ENCODE measurements at places on chromosomes 5 and 9.

- peak; percentile 67 for DNase-seq
These were observed 35.0 kb upstream of the DMRT1 start for GRCh38 chr9:806285-807156.

GRCh38 chr9:135289081-135289491 is 190.5 kb upstream of the PPP1R26 start:
- DNase-seq = no peak

DNA sequence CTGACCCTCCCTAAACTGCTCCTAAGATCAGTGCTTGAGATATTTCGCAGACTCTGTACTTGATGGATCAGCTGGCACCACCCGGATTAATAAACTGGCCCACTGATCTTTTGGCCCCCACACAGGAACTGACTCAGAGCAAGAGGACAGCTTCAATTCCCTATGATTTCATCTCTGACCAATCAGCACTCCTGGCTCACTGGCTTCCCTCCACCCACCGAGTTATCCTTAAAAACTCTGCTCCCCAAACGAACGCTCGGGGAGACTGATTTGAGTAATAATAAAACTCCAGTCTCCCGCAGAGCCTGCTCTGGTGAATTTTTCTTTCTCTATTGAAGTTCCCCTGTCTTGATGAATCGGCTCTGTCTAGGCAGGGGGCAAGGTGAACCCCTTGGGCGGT is 36.5 kb upstream of the CD180 start:
- no peak for DNase-seq

GRCh38 chr9:131943351-131943841 is 136.3 kb downstream of the MED27 start:
- no peak for DNase-seq

GRCh38 chr5:110909950-110910349 is 161.6 kb upstream of the TSLP start:
- DNase-seq = no peak

- peak; percentile 68 for DNase-seq
These were observed 8.0 kb downstream of the NTNG2 start for GRCh38 chr9:132169672-132170392.

- DNase-seq = no peak
These were observed 65.9 kb upstream of the CPLX2 start for GRCh38 chr5:175805256-175806011.

- no peak for DNase-seq
These were observed 3.4 kb upstream of the CCIN start for GRCh38 chr9:36165826-36166167.

DNA sequence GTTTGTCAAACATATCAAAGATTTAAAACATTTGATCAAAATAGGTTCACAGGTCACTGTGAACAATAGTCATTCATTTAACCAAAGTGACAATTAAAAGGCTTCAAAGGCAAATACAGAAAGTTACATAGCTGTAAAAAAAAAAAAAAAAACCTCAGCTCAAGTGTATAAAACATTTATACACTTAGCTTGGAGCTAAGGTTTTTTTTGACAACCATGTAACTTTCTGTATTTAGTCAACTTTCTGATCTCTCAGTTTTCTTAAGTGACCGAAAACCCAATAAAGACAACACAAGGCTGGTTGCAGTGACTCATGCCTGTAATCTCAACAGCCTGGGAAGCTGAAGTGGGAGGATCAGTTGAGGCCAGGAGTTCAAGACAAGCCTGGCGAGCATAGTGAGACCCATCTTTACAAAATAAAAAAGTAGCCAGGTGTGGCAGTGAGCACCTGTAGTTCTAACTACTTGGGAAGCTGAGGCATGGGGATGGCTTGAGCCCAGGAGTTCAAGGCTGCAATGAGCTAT is 16.4 kb upstream of the UBTD2 start:
- DNase-seq = no peak

DNA sequence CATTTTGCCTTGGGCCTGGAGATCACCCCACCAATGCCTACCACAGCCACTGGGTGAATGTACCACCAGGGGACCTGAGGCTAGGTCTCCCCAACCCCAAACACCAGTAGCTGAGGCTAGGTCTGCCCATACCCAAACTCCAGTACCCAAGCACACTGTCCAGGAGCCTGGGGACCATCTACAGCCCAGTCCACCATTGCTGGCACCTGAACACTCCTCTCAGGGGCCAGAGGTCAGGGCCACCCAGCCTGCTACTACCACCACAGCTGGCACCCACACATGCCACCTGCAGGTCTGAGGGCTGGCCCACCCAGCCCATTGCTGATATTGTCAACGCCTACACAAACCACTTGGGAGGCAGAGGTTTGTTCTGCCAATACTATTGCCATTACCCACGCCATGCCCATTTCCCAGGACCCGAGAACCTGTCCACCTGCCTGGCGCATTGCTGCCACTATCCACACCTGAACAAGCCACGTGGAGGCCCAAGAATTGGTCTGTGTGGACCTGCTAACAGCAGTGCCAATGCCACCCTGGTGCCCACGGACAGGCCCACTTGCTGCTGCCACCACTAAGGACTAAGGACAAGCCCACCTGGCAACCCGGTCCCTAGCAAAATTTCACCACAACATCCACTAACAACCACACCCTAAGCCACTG is 59.2 kb downstream of the ZDHHC21 start:
- no peak for DNase-seq

GRCh38 chr5:132446621-132447020 is 44.0 kb downstream of the IRF1 start:
- no peak for DNase-seq

DNA sequence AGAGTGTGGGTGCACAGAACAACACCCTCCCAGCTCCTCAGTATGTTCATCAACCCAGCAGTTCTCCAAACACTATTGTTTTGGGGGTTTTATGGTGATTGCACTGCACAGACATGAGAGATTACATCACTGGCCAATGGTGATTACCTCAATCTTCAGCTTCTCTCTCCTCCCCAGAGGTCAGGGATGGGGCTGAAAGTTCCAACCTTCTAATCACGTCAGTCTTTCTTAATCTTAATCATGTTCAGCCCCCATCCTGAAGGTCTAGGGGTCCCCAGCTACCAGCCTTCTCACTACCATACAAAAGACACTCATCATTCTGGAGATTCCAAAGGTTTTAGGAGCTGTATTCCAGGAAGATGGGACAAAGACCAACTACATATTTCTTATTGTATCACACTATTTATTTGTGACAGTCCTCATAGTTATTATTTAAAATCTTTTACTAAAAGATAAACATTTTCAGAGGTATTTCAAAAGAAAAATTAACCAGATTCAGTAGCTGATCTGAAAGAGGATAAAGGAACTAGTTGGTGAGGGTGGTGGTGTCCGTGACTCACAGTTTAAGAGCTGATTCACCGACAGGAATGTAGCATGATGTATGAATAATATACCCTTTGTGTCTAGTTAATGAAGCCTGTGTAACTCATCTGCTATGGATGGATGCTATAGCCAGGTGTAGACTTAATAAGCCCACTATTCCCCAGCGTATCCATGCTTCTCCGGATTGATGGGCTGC is 35.6 kb downstream of the RASEF start:
- DNase-seq = no peak

- DNase-seq = no peak
These were observed 8.0 kb upstream of the CCIN start for GRCh38 chr9:36161187-36161586.

GRCh38 chr5:143431789-143432188 is 28.3 kb upstream of the NR3C1 start:
- no peak for DNase-seq

GRCh38 chr5:92470770-92471169 is 1087.7 kb upstream of the ARRDC3 start:
- DNase-seq = peak; percentile 2

DNA sequence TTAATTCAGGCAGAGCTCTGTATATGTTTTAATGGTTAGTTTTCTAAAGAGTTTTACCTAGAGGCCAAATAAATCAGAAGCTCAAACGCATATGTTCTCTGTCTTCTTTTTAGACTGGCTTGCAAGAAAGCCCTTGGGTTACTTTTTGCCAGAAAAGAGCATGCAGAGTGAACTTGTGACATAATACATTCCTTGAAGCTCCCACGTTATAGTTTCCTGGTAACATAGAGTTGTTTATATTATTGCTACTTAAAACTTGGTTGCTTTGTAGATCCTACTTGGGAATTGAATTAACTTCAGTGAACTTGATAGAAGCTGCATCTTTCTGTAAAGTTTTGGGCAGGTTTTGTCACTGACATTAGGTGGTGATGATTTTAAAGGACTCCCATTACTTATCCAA is 102.9 kb downstream of the C9orf152 start:
- DNase-seq = no peak

GRCh38 chr5:127092690-127093089 is 19.4 kb upstream of the C5orf63 start:
- DNase-seq = no peak

GRCh38 chr5:147613359-147613758 is 103.5 kb upstream of the DPYSL3 start:
- no peak for DNase-seq

Measured in NAMALWA (cell line).